ENCODE measurements at places on chromosomes 1 and 21.

DNA sequence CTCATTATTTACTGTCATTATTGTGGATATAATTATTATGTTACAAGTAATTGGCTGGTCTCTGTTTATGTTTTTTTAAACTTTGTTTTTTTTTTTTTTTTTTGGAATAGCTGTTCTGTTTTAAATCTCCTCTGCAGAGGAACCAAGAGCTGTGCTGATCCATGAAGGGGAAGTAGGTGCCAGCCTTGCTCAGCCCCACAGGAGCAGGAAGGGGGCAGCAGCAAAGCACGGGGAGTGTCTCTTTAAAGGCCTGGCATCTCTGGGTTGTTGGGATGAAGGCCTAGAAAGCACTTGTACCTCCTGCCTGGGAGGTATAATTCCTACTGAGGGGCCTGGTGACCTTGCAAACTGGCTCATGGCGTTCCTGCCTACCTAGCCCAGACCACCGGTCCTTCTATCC, 2.5 kb upstream of the GRHL3 start:
- no peak for DNase-seq

GRCh38 chr1:48923116-48923515, 146.4 kb upstream of the BEND5 start:
- DNase-seq, result no peak

- no peak for DNase-seq
Measured at GRCh38 chr1:24391882-24392603, 21.5 kb downstream of the STPG1 start.

- DNase-seq, result no peak
Measured at GRCh38 chr1:160366731-160367515, at the start of gene NHLH1. Gene NHLH1 (plus strand): TSS chr1:160367071. CDS start chr1:160370732, 3,661 bp downstream.

- DNase-seq, result no peak
Measured at GRCh38 chr1:202203238-202204039, 9.8 kb downstream of the LGR6 start.

Measured in cortex of kidney (tissue), 1 donor.